ENCODE measurements at places on chromosomes 2 and 18.

DNA sequence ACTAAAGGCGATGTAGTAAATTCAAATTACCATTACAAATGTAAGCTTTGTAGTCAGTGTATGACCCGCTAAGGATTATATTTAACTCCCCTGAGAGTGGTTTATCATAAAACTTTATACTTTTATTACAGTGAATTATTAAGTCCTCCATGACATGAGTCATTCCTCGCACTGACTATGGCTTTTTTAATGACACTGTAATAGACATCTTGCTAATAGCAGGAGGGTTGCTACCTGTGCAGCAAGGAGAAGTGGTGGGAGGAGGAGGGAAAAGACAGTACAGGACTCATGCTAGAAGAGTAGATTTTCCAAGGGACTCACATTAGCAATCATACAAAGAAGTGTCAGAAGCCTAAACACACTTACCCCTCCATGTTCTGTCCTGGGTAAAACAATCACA, 556.1 kb downstream of the BCL11A start:
- DNase-seq, result no peak

DNA sequence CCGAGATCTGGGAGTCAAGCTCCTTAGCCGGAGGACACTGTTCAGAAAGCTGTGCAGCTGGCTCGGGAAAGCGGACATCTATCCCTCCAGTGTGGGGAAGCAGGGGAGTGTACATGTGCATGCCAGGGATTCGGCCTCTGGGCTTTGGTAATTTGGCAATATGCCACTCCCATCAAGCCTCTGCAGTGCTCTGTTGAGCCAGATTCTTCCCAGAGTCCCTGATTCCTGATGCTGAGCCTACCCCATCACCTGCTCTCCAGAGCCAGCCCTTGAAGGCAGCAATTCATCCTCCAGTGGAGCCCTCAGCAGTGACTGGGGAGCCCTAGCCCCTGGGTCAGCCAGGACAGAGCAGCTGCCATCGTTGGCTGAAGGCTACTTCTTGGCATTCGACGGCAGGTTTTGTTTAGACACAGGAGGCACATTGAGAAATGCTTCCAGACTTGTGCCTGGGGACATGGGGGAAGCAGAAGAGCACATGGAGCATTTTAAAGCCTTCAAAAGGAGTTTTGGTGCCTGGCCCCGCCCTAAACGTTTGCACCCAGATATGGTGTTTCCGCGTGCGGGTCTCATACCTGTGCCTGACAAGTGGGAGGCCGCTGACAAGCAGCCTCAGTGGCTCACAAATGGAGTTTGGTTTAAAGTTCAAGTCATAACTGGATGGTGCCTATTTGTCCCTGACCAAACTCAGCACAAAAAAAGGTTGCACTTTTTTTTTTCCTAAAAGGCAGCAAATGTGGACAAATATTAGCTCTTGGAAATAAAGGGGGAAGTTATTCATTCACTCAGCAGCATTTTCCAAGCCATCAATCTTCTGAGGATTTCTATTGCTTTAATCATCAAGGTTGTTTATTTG, 272.8 kb downstream of the CYRIA start:
- DNase-seq, result no peak

- DNase-seq, result peak; percentile 1
These were observed 1060.6 kb upstream of the FANCL start for GRCh38 chr2:59301466-59302402.

DNA sequence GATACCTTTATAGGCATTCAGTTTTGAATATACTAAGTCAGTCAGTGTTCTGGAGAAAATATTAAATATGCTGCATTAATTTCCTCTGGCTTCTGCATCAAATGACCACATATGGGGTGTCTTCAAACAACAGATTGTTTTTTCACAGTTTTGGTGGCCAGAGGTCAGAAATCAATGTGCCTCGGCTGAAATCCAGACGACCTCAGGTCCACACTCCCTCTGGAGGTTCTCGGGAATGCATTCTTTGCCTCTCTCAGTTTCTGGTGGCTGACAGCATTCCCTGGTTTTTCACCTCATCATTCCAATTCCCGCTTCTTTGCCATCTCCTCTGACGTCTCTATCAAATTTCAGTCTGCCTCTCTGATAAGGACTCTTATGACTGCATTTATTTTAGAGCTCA, 142.3 kb downstream of the ZNF407 start:
- no peak for DNase-seq

GRCh38 chr2:171483793-171484192, 38.5 kb upstream of the CYBRD1 start:
- no peak for DNase-seq

- DNase-seq, result no peak
These were observed 67.3 kb upstream of the RMDN2 start for GRCh38 chr2:37857575-37858399.

DNA sequence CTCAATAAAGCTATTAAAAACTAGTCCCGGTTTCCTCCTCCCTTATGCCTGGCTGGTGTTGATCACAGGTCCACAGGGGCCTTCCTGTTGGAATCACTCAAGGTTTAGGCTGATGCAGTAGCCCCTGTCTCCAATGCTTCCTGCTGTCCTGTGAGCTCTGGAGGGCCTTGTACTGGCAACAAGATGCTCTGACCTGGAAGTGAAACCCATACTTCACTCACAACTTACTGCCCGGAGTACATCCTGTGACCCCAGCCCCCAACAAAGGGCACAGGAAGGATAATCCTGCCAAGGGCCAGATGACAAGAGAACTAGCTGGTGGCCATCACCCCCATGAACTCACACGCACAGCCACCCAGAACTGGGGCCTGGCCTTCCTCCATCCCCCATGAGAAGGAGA, 50.3 kb downstream of the ZBTB7C start:
- no peak for DNase-seq

GRCh38 chr2:242001853-242002252, 132.3 kb downstream of the RTP5 start:
- no peak for DNase-seq

GRCh38 chr2:45928946-45929345, 277.5 kb downstream of the PRKCE start:
- no peak for DNase-seq

DNA sequence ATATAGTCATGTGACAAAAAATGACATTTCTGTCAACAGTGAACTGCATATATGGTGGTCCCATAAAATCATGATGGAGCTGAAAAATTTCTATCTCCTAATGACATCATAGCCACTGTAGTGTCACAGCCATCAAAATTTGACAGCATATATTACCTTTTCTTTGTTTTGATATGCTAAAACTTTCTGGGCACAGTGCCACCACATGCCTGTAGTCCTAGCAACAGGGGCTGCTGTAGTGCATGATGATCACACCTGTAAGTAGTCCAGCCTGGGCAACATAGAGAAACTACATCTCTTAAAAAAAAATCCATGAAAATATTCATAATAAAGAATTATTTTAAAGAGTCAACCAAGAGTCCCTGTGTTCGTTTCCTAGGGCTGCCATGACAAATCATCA, 155.5 kb upstream of the SERTAD2 start:
- DNase-seq, result no peak

GRCh38 chr2:211084352-211084751, 528.0 kb downstream of the CPS1 start:
- no peak for DNase-seq

- no peak for DNase-seq
These were observed 118.5 kb upstream of the CDCA7 start for GRCh38 chr2:173235947-173236803.

DNA sequence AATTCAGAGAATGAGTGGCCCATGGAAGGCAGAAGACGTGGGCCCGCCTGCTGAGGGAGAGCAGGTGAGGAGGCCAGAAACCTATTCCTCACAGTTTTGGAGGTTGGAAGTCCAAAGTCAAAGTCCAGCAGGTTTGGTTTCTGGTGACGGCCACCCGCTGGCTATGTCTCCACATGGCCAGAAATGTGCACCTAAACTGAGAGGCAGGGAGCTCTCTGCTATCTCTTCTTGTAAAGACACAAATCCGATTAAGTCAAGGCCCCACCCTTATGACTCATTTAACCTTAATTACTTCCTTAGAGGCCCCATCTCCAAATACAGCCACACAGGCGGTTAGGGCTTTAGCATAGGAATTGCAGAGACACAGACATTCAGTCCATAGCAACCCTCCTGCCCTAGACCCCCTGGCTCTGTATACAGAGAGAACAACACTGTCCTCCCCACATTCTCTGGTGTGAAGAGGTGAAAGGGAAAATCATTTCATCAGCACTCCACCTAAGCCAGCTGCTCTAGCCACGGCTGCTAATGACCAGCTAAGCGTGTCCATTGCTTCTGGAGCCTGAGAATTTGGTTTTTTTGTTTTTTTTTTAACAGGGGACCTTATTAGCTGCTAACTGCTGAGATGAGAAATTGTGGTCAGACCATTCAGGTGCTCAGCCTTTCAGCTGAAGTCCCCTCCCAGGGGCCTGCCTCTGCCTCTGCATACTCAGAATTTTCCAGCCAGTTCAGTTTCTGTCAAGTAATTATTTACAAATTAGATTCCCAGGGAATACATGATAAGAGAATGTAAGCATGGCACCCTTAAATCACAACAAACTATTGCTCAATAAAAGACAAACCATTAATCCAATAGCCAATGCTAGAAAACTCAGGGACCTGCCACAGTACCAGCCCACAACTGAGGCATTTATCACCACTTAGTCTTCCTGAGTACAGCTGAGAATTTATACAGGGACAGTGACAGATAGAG, 368.7 kb upstream of the ID2 start:
- no peak for DNase-seq

- no peak for DNase-seq
These were observed 29.4 kb downstream of the KANSL3 start for GRCh38 chr2:96608469-96609455.

DNA sequence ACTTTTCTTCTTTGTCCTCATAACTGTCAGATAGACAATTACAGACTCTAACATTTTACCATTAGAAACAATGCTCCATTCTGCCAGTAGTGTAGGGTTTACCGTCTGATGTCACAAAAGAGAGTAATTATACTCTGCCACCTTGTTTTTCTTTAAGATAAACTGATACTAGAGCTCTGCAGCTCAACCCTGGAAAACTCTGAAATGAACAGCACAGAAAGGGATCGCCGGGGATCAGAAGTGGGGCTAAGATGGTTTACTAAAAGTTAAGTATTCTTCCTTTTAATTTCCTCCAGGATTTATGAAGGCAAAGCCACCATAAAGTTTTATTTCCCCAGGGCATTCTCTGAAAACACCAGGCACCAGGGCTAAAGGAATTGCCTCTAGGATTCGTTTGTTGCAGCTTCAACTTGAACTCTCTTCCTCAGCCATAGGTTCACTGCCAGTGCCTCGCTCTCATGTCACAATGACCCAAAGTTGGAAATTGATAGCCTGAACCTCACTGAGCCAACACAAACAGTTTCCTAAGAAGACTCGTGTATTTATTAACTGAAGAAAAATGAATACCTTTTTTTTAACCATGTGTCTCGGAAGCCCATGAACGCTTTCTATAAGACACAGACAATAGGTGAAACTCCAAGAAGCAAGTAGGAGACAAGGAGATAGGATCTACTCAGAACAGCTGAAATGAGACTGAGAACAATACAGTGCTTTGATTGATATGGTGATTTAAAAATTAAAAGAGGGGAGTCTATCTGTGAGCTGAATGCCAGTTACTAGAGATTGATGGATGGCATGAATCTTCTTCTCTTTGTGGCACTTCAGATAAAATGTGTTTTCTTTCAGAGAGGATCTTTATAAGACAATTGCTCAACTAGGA, 121.5 kb upstream of the SPATS2L start:
- no peak for DNase-seq

All from effector CD8-positive, alpha-beta T cell (primary cell).